ENCODE measurements at places on chromosomes 6 and 20.
A peak's percentile ranks its signal among the peaks of the same experiment; 100 is the strongest.

- DNase-seq = no peak
Observed at GRCh38 chr6:16292432-16292831, 54.0 kb downstream of the GMPR start.

- DNase-seq = no peak
Observed at GRCh38 chr6:117265410-117266256, at the start of gene VGLL2. VGLL2 (plus strand) TSS chr6:117265558; CDS start chr6:117265764, 206 bp downstream.

GRCh38 chr6:14333556-14334305 lies 216.2 kb downstream of the CD83 start:
- no peak for DNase-seq

- DNase-seq = no peak
Observed at GRCh38 chr6:141808662-141809061, 324.1 kb upstream of the GJE1 start.

- no peak for DNase-seq
Observed at GRCh38 chr6:27777126-27777525, 135.1 kb downstream of the OR2B2 start.

DNA sequence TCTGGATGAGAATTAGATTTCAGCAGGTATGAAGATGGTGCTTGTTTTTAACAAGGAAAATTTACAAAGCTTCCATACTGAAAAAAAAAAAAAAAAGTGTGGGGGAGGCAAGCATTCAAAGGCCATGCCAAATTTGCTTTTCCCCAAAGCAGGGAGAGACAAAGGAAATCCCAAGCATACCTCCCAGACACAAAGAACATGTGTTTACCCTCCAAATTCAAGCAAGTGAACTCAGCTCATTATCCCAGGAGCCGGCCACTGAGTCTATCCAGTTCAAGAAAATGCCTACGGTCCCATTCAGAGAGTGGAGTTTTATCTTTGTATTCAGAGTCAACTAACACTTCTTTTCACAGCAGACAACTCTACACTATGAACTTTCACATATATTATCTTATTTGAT lies 102.7 kb upstream of the ID4 start:
- no peak for DNase-seq

GRCh38 chr6:111129013-111129412 lies 41.7 kb downstream of the SLC16A10 start:
- no peak for DNase-seq

GRCh38 chr20:63435552-63435951 lies 36.9 kb downstream of the KCNQ2 start:
- no peak for DNase-seq

DNA sequence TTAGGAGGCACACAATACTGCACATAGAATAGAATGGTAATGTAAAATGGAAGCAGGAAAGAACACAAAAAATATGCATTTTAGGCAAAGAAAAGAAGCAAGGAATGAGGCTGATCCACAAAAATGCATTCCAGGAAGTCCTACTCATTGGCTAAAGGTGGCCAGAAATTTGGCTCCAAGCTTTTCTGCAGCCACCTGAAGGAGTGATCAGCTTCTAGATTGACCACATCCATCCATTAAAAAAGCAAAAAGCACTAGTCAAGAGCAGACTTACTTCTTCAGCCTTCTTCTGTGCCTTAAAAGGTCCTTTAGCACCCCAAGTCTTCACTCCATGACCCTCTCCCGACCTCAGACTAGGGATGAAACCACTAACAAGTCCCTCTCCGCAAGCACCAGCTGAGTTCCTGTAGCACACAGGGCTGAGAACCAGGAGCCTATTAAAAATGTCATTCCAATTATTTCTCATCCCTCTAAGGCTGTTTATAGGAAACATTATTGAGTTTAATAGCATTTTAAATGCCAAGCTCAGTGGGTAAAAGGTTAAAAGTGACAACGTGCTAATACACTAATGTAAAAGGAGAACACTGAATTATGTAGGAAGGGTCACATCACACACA lies 36.5 kb downstream of the TRAM2 start:
- no peak for DNase-seq

DNA sequence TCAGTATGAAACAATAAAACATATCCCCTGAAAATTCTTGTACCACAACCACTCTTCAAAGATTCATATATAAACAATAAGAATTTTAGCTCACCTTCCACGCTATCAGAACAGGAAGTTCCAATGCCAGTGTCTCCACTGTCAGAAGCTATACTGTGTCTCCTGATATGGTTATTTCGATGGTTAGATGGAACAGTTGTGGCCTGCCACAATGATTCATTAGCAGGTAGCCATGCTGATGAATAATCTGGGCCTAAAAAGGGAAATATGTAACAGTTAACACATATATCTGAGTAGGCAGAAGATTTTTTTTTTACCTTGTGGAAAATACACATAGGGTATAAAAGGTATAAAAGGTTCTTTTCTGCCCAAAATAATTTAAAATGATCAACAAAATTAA lies 19.0 kb downstream of the CEP85L start:
- DNase-seq = peak; percentile 17

Data from activated CD4-positive, alpha-beta T cell treated with anti-CD3 and anti-CD28 coated beads, Interleukin-2, Interleukin-4, amounts not matched to agents 100 ng/mL and 50 ng/mL, durations not matched to agents 16 hours and 8 hours (primary cell).